ENCODE measurements at places on chromosomes 6 and 20. TPM values are rescaled to one million over a fixed set of nuclear protein-coding genes. Genes with fewer than 3 reads are reported as not detected.

GRCh38 chr20:22559711-22560318, 24.6 kb downstream of the FOXA2 start:
- peaks cover 29% of the 10 kb centered on the region for H3K4me1 ChIP-seq
- no peak overlapping the region for H3K27ac ChIP-seq
- no peaks in the 10 kb centered on the region for H3K27me3 ChIP-seq
- no peaks in the 10 kb centered on the region for H3K36me3 ChIP-seq

GRCh38 chr6:128033156-128033555, 132.3 kb upstream of the THEMIS start:
- no peaks in the 10 kb centered on the region for H3K4me1 ChIP-seq
- H3K27me3 ChIP-seq: no peaks in the 10 kb centered on the region
- H3K27ac ChIP-seq: no peak overlapping the region

The PPIL4 gene
- total RNA-seq: 14.5 TPM

DNA sequence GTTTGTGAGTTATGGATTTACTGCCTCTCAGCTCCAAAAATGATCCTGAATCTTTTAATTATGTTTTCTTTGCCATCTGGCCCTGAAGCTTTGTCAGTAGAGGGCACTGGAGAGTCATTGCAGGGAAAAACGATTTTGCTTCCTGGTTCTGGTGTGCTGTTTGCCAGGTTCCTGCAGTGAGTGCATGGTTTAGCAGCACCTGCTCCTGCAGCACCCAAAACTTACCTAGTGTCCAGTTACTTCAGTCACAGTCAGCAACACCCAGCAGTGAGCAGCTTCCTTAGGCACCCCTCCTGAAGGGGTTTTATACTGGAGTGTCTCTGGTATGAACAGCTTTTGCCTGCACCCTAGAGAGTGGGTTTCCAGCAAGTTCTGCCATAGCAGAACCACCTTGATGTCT, 6.0 kb upstream of the TRIM26 start:
- H3K36me3 ChIP-seq: no peaks in the 10 kb centered on the region

The AIF1 gene
- total RNA-seq: 7.3 TPM

The XRN2 gene
- 26.0 TPM for total RNA-seq

- no peak for DNase-seq
- no peak overlapping the region for H3K4me3 ChIP-seq
- no peaks in the 10 kb centered on the region for H3K27me3 ChIP-seq
- H3K4me1 ChIP-seq: peaks cover 3% of the 10 kb centered on the region
- no peak overlapping the region for H3K27ac ChIP-seq
Observed at GRCh38 chr6:52596371-52597028, 19.6 kb upstream of the TRAM2 start.

The FABP7 gene
- not detected for total RNA-seq

DNA sequence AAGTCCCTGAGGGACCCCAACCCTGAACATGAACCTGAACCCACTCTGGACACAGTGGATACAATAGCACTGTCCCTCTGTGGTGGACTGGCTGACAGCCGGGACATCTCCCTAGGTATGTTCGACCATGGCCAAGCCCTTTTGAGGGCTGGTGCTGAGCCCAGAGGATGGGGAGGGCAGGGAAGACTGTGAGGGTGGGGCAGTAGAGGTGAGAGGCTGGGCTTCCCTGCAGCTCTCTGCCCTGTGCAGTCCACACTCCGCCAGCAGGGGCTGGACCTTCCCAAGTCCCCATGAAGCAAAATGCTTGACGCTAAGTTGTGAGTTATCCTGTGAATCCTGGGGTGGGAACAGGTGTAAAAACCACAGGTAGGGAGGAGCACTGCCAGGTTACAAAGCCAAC, 11.5 kb downstream of the LPIN3 start:
- no peak for DNase-seq
- peaks cover 7% of the 10 kb centered on the region for H3K36me3 ChIP-seq
- no peak overlapping the region for H3K27ac ChIP-seq
- no peaks in the 10 kb centered on the region for H3K27me3 ChIP-seq
- H3K4me3 ChIP-seq: no peak overlapping the region

The OPRL1 gene
- 2.6 TPM for total RNA-seq

GRCh38 chr6:30154709-30155519, 6.1 kb downstream of the TRIM10 start:
- peak; percentile 20 for DNase-seq
- peaks cover 12% of the 10 kb centered on the region for H3K4me1 ChIP-seq

DNA sequence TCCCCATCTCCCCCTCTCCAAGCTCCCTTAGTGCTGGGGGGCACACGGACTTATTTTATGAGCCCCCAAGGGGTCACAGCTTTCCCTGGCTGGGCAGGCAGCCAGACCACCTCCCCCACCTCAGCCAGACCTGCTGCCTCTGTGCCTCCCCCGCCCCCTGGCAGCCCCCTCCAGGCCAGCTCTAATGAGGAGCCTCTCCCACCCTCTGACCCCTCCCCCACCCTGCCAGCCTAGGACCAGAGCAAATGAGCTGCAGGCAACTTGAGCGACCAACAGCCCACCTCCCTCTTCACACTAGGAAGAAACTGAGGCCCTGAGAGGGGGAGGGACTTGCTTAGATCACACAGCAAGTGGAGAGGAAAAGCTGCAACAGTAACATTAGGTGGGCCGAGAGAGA, 1.9 kb downstream of the GDF5 start:
- H3K27me3 ChIP-seq: no peaks in the 10 kb centered on the region
- peaks cover 6% of the 10 kb centered on the region for H3K4me1 ChIP-seq
- no peak for DNase-seq
- H3K36me3 ChIP-seq: no peaks in the 10 kb centered on the region
- H3K27ac ChIP-seq: no peak overlapping the region

DNA sequence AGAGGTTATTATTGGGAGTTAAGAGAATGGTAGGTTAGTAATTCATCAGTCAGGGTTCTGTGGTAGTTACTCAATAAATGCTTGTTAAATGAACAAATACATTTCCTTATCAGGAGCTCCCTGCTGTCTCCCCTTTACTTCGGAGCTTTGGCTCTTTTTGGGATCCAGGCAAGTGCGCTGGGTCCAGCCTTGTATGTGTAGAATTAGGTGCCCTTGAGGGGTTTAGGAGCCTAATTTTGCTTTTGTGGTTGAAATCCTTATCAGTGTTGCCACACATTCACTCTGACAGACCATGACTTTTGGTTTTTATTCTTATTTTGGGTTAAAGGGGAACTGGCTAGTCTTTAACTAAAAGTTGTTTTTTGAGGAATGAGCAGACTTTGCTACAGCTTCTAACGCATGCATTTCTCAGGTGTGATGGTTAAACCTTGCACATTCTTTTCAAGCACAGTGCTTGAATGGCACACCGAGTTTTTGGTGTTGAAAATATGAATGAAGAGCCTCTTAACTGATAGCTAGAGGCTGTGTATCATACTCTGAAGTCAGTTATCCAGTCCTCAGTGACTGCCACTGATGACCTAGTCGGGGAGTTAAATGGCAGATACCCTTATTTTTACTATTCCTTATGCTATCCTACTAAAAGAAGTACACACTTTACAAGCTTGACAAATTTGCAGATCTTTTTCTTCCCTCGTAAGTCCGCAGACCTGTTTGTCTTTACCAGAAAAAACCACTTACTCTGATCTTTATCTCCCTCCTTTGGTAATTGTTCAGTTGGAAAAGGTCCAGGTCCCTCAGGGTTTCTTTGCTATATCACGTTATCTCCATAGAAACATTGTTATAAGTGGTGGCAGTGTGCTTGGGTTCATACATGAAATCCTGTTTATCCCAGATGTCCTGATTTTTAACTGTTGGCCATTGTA, 50.7 kb upstream of the PLCG1 start:
- no peak for DNase-seq
- H3K27me3 ChIP-seq: no peaks in the 10 kb centered on the region
- peaks cover 4% of the 10 kb centered on the region for H3K36me3 ChIP-seq
- peaks cover 5% of the 10 kb centered on the region for H3K4me1 ChIP-seq
- H3K4me3 ChIP-seq: no peak overlapping the region
- H3K27ac ChIP-seq: no peak overlapping the region

All from body of pancreas (tissue), 4 donors.